Cortex of kidney (tissue), 1 donor: ENCODE measurements at places on chromosomes 5 and 9.

DNA sequence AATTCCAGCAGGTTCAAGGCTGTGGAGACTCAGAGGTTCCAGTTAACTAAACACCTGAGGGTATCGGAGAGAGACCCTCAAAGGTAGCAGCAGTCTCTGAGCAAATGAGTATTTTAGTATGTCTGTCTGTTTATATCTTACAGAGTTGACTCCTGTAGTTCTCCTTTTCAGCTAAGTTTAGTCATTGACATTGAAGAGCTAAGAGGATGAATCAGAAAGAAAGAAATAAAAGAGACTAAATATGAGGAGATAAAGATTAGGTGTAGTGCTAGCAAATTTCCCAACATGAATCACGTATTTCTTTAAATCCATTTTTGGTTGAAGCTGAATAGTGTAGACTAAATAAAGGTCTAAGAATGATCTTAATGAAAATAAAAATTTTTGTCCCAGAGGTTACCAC is 474.0 kb upstream of the RGMB start:
- DNase-seq: no peak

DNA sequence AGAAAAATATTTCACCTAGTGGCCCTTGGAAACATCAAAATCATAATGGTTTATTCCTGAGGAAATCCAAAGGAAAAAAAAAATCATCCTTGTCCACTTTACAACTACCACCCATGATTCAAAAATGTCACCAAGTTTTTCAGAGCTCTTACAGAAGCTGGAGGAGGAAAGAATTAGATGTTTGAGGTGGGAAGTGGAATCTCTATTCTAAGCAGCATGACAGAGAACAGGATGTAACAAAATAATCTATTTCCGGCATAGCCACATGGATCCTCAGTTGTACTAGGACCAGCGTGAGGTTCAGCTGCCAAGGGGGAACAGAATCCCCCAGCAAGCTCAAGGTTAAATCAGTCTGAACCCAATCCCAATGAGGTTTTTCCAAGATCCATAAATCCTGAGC is 40.2 kb downstream of the FBXW11 start:
- DNase-seq: no peak

GRCh38 chr9:96193236-96193755 is 108.7 kb downstream of the HSD17B3 start:
- no peak for DNase-seq

DNA sequence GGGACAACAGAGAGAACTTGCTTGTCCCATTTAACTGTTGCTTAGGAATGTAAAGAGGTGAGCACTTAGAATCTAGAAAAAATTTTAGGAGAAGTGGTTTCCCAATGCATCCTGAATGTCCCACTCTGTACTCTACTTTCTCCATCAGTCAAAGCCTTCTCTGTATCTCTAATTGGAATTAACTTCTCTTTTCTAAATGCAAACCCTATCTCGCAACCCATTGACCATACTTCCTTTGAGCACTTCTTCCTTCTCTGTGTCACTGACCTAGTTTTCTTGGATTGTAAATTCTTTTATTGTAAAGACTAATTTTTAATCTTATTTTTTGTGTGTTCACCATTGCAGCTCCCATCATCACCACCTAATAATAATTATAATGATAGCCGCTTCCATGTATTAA is 33.3 kb downstream of the ADRB2 start:
- DNase-seq: no peak
